ENCODE measurements at places on chromosomes 5 and 9. TPM values are rescaled to one million over a fixed set of nuclear protein-coding genes. Genes with fewer than 3 reads are reported as not detected.

S1PR3 gene
- total RNA-seq = 46.5 TPM

FRRS1L gene
- under 0.01 TPM for total RNA-seq

DBH gene
- total RNA-seq = not detected

GLDC gene
- total RNA-seq = 4.2 TPM

FRMD3 gene
- total RNA-seq = 0.94 TPM

SELENOP gene
- 2.6 TPM for total RNA-seq

PCDHA5 gene
- total RNA-seq = 0.08 TPM

IFNB1 gene
- total RNA-seq = not detected

PCA3 gene
- not detected for total RNA-seq

Measured in smooth muscle cell of the coronary artery (primary cell).